T-helper 9 cell (primary cell): ENCODE measurements at places on chromosomes 1 and 21.

DNA sequence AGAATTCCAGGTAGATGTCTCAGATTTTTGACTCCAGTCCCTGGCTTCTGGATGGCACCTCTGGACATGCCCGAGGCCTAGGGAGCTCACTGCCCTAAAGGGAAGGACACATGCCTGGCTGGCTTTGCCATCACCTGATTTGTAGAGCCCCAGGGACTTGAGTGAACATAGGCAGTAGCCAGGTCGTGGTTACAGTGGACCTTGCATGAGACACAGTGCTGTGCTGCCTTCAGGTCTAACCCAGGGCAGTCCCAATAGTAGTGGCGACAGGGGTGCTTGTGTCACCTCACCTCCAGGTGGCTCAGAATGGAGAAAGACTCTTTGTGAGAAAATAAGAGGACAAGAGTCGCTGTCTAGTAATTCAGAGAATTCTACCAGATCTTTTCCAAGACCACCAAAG is 166.7 kb downstream of the USP25 start:
- DNase-seq = no peak

DNA sequence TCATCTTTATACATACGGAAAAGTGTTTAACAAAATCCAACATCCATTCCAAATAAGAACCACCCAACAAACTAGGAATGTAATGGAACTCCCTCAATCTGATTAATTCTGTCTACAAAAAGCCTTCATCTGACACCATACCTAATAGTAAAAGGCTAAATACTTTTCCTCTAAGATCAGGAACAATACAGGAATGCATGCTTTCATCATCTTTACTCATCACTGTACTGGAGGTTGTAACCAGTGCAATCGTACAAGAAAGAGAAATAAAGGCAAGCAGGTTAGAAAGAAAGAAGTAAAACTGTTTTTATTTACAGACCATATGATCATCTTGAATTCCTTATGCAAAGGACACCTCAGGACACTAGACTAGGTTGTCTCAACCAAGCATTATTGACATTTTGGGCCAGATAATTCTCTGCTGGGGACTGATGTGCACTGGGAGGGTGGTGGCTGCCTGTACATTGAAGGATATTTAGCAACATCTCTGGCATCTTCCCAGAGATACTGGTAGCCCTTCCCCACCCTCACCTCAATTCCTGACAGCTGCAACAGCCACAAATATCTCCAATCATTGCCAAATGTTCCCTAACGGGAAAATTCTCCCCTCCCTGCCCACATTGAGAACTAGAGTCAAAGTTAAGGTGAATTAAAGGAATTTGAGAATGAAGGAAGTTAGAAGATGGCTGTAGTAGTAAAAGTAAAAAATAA is 30.6 kb upstream of the INSL5 start:
- no peak for DNase-seq

DNA sequence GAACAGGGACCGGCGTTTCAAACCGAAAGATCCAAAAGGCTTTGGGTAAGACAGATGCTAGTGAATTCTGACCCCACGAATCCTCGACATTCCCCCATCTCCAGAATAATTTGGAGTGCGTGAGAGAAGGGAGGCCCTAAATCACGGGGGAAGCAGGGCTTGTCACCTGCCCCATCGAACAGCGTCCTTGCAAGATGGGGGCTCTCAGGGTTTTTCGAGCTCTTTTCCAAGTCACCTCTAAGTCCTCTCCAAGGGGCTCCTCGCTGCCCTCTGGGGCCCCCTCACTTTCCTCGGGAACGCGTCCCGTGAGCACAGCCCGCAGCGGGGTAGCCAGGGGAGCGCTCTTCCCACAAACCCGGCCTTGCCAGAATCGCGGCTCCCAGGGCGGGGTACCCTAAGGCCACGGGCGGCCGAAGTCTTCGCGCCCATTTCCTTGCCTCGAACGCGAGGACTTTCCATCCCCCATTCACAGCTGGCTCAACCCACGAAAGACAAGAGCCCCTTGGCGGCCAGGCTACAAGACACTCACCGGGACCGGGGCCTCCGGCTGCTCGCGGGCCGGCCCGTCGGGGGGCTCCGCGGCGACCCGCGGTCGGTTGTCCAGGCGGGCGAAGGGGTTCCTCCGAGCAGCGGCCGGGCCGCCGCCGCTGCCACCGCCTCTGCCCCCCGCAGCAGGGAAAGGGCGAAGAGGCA is 546 bp downstream of the DONSON start:
- DNase-seq = no peak

GRCh38 chr21:28938726-28939125 is 54.0 kb downstream of the LTN1 start:
- no peak for DNase-seq

GRCh38 chr1:1776672-1777582 is 1.3 kb downstream of the NADK start:
- DNase-seq = no peak

GRCh38 chr1:7856345-7856744 is 3.5 kb upstream of the UTS2 start:
- no peak for DNase-seq

GRCh38 chr1:200029035-200029821 is 1.7 kb downstream of the NR5A2 start:
- no peak for DNase-seq

- DNase-seq = no peak
Measured at GRCh38 chr1:65206836-65207235, 58.8 kb downstream of the AK4 start.

DNA sequence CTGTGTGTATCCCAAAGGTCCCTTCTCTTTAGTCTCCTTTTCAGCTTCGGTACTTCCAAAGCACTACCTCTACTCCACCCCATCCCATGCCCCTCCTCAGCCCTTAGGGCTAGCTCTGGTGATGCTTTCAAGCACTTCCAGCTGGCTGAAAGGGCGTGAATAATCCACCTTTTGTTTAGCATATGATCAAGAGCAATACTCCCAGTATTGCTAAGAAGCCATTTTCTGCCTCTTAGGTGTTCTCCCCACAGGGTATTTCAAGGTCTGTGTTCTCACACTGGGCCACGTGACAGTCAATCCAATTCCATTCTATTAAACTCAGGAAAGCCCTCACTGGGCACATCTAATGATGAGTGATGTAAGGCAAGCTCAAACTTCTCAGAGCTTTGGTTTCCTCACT is 298.5 kb upstream of the PROX1 start:
- DNase-seq = no peak
